Activated CD4-positive, alpha-beta T cell treated with anti-CD3 and anti-CD28 coated beads for 4 hours (primary cell): ENCODE measurements at places on chromosomes 4 and X.

- no peak for DNase-seq
These were observed 13.9 kb upstream of the RASL11B start for GRCh38 chr4:52848254-52848653.

DNA sequence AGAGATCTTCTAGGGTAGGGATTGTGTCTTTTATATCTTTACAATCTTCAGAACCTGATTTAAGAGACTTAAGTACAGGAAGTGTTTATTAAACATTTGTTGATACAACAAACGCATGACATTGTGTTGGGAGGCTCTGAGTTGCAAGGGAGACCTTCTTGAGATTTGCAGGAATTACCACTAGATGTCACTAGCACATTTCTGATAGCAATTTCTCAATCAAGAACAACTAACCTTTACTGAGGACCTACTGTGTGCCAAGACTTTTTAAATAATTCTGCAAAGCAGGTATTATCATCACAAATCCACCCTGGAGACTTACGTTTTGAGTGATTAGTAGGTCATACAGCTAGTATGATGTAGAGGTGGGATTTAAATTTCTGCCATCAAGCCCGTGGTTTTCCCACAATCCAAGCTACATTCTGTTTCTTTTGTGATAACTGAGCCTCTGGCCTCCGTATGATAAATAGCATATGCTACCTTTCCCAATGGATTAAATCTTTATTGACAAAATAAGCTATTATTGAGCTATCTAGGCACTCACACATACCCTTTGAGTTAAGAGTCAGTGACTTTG lies 986.0 kb downstream of the CCSER1 start:
- no peak for DNase-seq

GRCh38 chr4:75612306-75612705 lies 18.0 kb downstream of the CDKL2 start:
- no peak for DNase-seq

DNA sequence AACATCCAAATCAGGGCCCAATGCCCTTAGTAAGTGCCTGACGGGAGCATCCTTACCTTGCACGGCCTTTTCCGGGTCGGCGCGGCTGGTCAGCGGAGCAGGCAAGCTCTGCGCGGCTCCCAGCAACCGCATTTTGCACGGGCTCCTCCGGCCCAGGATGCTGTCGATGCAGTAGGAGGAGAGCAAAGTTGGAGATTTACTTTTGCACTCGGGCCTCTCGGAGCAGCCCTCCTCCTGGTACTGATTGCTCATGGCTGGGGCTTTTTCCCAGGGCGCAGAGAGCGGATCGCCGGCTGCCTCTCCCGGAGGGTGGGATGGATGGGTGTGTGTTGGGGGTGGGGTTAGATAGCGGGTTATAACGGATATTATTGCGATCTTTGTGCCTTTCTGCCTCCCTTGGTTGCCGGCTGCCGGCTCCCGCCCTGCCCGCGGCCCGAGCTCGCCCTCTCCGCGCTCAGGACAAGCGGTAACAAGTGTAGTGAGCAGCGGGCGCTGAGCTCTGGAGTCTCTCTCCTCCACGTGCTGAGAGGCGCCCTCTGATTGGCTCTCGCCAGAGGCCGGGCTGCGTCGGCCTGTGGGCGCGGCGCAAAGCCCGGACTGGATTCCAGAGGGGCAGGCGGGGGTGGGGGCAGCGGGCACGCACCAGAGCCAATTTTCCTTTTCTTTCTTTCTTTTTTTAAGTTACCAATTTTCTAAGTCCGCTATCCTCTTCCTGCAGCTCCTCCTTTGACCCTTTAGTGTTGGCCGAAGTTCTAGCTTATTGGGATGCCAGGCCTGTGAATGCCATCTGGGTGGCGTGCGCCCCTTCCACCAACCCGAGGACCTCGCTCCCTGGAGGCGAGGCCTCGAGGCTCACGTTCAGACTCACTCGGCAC lies at the start of gene ARX:
ARX (minus strand) TSS at position 480 of the 875 bp plus-strand sequence; CDS start at position 252, 228 bp downstream.
- no peak for DNase-seq

DNA sequence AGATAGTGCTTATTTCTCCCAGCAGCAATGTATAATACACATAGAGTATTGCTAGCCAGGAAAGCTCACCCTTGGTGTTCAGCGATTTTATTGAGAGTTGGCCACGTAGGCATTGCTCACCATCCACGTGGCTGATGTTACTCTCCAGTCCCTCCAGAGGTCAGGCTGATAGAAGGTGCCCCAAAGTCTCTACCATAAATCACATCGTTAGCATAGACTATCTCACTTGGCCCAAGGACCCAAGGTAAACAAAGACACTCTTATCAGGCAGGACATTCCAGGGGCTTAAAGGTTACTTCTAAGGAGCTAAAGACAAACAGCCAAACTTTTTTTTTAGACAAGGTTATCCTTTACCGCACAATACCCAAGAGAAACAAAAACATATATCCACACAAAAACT lies 30.3 kb upstream of the RGN start:
- no peak for DNase-seq

GRCh38 chr4:146135941-146136340 lies 39.6 kb upstream of the LSM6 start:
- no peak for DNase-seq

DNA sequence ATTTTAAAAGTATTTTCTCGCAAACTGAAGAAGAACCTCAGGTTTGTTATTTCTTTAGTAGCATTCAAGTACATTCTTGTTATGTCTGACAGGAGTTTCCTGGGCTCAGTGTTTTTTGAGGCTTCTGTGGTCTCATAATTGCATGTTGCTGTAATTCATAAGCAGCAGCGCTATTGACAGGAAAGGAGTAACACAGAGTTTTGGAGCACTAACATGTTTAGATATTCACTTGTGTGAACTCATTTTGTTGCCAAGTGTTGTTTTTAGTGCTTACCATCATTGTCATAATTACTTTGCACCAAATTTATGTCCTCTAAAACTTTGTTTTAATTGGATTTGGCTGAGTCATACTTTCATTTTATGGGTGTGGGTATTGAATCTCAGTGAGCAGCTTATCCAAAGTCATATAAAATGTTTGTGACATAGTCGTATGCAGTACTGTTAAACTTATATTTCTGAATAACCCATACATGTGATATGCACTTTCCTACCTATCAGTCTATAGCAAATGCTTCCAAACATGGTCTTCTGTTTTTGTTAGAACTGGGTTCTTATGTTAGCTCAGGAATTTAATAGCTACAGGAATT lies 358.7 kb upstream of the CTSO start:
- DNase-seq = no peak

DNA sequence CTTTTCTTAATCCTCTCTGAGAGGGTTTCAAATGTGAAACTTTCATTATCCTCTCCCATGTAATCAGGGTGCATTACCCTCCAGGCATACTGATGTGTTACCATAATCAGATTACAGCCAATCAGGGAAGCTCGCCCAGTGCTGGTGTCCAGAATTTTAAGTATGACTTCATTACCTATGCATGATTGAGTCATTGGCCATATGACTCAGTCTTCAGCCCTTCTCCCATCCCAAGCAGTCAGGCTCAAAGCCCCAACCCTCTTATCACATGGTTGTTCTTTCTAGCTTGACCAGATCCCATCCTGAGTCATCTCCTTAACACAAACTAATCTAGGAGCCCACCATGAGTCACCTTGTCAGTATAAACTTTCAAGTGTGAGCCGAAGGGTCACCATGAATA lies 1668.1 kb upstream of the AGA start:
- DNase-seq = no peak

DNA sequence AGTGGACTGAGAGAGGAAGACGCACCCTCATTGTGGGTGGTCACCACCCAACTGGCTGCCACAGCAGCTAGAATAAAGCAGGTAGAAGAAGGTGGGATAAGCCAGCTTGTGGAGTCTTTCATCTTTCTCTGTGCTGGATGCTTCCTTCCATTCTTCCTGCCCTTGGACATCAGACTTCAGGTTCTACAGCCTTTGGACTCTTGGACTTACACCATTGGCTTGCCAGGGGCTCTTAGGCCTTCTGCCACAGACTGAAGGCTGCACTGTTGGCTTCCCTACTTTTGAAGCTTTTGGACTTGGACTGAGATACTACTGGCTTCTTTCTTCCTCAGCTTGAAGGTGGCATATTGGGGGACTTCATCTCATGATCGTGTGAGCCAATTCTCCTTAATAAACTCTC lies 33.5 kb downstream of the ADH6 start:
- DNase-seq = no peak

DNA sequence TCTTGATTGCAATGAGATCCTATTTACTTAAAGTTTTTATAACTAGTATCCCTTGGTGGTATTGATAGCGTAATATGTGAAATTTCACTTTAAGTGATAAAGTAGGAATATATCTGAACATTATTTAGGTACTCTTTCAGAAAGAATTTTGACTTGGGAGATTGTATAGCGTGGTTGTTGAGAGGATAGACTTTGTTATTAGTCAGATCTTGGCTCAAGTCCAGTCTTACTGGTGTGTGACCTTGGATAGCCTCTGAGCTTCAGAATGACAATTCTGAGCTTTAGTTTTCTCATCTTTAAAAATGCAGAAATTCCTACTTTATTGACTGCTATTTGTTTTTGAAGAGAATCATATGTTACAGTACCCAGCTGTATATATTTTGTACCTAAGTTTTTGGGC lies 32.6 kb downstream of the DCK start:
- DNase-seq = no peak

DNA sequence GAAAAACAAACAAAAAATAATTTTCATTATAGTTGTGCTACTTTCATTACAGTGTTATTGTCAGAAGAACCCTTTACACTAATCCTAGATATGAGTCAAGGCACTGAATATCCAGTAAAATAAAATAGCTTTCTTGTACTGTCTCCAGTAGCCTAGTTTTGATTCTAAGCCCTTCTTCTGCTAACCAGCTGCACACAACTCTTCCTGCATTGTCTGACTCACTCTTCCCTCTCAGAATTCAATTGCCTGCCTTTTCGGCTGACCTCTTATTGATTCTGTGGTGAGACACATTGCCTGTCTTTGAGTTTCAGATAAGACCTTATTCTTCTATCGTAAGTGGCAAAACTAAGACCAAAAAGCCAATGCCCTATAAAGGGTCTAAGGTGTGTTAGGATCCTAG lies 26.7 kb upstream of the PCDH18 start:
- DNase-seq = no peak

- DNase-seq = no peak
These were observed 209.5 kb downstream of the IL15 start for GRCh38 chr4:141845901-141846300.

GRCh38 chr4:126533146-126533805 lies 1099.5 kb upstream of the INTU start:
- no peak for DNase-seq

- no peak for DNase-seq
These were observed 34.5 kb upstream of the FAM9C start for GRCh38 chrX:13078739-13079444.

DNA sequence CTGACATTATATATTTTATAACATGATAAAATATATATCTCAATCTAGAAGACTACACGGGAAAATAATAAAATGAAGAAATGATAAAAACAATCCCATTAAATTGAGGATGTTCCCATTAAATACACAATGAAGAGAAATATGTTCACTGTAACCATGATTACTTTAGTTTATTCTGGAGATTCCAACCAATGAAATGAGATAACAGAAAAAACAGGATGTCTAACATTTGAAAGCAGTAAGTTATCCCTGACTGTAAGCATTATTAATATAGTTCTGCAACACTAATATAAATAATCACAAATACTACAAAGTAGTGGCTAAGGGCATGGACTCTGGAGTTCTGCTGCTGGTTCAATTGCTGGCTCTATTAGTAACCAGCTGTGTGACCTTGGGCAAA lies 169.4 kb downstream of the RNF150 start:
- no peak for DNase-seq

- DNase-seq = no peak
These were observed 1339.5 kb upstream of the AGA start for GRCh38 chr4:178781779-178782178.

DNA sequence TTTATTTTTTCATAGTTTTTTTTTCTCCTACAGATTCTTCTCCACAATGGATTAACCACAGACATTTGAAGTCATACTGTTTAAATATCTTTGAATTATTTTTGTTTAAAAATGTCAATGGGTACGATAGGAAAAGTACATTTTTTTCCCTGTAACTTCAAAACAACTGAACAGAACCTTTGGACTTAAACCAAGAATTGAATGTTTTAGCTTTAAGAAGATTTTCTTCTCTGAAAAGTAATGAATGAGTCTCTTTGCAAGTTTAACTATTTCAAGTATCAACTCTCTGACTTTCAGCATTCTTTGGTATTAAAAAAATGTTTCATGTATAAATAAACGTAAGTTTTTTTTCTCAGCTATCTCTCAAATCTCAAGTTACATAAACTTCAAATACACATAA lies 364.3 kb downstream of the FBXO8 start:
- no peak for DNase-seq

DNA sequence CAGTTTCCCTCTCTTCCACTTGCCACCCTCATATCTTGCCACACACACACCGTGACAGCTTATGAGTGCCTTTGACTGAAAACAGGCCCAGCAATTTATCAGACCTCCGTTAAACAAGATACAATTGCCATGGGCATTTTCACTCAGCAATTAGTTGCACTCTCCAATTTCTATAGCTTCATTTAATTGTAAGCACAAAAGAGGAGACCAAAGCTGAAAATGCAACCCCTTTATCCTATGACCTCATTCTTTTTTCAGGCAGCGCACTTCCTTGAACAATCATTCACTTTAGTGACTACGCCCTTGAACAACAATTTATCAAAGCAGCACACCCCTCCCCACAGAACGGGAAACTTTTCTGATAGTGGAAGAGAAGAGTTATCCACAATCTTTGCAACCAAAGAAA lies 4.1 kb downstream of the POF1B start:
- DNase-seq = no peak

DNA sequence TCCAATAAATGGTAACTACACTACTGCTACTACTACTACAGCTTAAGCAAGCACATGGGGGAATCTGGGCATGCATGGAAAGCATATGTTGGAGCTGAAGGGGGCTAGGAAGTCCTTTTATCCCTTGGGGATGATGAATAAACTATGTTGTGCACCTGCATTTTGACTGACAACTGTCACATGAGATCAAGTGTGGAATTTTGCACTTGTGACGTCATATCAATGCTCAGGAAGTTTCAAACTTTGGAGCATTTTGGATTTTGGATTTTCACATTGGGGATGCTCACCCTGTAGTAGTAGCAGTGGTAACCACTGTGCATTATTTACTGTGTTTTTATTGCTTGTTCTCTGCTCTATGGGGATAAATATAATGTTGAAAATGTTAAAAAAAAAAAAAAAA lies 100.5 kb upstream of the SMAD1 start:
- DNase-seq = no peak

GRCh38 chrX:115138040-115138439 lies 51.2 kb upstream of the RBMXL3 start:
- DNase-seq = no peak

- no peak for DNase-seq
These were observed 90.0 kb upstream of the ADRA2C start for GRCh38 chr4:3676196-3676595.
